ENCODE measurements at places on chromosomes 1 and 21.
A peak's percentile ranks its signal among the peaks of the same experiment; 100 is the strongest.

DNA sequence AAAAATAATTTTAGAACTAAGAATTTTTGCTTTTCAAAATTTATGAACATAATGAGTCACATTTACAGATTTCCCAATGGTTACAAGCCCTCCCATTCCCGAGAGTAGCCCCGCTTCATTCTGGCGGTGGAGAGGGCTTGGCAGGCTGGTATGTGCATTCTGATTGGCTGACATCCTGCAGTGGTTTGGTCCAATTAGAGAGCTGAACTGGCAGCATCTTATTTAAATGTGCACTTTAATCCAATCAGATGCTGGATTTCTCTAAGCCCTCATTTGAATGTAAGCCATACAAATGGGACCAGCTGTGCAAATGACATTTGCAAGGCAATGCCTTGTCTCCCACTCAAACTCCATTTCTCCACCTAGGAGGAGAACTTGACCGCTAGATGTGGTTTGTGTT is 18.0 kb upstream of the TRIM17 start:
- DNase-seq: no peak

GRCh38 chr1:153903841-153904455 is 18.8 kb downstream of the GATAD2B start:
- DNase-seq: no peak

DNA sequence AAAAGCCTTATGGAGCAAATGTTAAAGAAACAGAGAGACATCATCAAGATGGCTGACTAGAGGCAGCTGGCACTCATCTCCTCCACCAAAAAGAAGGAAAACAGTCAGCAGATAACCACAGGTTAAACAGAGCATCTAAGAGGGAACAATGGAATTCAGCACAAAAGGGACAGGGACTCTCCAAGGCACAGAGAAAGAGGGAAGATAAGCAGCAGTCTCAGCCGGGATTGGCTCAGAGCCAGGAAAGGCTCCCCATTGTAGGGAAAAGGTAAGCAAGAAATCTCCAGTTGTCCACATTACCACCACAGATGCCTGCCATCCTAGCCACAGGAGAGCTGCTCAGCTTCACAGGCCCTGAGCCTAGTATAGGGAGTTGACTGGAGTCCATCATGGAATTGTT is 605.5 kb downstream of the SMYD3 start:
- DNase-seq: no peak

DNA sequence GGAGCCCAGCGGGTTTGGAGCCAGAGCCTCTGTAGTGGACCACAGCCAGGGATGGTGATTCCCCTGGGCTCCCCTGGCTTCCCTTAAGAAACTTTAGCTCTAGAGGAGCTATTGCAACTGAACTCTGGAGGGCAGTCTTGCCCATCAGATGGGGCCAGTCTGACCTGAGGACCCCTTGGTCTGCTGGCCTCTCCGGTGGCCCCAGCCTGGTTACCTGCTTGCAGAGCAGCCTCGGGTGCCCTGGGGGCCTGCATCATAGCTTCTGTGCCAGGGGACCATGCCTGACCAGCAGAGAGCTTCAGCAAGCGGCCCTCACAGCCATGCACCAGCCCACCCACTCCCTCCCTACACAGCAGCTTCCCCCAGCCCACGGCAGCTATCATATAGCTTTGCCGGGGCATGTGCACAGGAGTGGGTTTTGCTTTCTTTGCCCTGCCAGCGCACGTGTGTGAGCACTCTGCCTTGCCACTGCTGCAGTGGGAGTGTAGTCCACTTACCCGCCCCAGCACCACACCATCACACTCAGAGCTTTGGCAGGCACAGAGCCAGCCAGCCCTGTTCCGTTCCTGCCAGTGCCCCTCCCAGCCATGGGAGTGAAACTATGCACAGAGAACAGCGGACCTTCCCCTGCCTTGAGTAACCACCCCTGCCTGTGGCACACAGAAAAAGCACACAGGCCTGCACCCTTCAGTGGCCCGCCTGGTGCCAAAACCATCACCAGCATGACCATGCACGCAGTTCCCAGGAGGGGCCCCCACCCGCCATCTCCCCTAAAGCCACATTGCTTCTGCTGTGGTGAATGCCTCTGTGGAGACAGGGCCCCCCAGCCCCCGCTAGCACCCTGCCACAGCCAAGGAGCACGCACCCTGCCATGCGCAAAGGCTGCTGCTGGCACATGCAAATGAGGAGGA is 442.9 kb upstream of the NEGR1 start:
- DNase-seq: no peak

DNA sequence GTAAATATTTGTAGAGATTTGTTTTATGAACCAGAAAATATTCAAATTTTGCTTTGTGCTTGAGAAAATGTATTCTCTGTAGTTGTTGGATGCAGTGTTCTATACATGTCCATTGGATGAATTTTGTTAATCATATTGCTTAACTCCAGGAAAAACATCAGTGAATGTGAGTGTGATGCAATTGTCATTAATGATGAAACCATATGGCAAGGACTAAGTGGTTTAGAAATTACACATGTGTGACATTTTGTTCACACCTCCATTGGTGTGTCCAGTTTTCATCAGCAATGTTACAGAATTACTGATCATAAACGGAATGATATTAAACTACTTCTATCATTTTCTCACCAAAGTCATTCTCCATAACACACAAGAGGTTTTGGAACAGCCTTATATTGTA is 151.8 kb upstream of the ST6GALNAC5 start:
- DNase-seq: no peak

DNA sequence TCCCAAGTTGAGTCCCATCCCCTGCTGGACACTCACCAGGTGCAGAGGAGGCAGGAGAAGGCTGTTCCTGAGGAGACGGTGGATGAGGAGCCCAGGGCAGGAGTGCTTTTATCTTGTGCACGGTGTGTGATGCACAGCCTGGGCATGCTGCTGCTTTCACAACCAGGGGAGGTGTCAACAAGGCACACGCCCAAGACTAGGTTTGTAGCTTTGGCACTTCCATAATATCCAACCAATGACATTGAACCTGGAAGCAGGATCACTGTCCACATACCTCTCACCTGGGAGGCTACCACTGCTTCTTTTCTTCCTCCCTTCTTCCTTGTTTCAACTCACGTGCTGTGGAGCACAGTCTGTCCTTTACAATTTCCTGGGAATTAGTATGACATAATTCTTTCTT is at the start of gene LCE3D:
Gene LCE3D (minus strand): TSS at position 84 of the 400 bp plus-strand sequence. CDS start 580 bp downstream, outside the sequence.
- no peak for DNase-seq

DNA sequence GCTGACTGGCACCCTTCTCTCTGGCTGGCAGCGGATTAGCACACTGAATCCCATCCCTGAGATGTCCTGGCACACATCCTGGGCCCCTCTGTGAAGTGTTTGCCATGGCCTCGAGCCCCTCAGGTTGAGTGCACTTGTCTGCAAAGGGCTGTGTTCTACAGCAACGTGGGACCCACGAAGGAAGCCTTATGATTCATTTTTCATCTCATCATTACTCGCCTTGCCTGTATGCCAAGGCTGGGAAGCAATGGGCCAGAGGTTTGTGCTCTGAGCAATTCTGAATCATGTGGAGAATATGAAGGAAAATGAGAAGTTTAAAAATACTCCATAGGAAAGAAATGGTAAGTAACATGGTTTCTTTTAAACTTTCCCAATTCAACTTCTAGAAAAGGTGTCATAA is 124.8 kb upstream of the LMO4 start:
- DNase-seq: peak; percentile 53

GRCh38 chr1:46562498-46562897 is 11.1 kb upstream of the KNCN start:
- DNase-seq: no peak

DNA sequence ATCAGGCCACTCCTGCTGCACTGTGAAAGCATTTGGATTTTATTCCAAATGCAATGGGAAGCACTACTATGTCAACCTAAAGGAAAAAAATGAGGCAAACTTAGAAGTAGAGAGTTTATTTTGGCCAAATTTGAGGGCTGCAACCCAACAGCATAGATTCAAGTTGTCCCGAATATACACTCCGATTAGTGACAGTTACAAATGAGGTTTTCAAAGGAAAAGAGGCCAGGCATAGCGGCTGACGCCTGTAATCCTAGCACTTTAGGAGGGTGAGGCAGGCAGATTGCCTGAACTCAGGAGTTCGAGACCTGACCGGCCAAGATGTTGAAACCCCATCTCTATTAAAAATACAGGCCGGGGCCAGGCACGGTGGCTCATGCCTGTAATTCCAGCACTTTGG is 78.9 kb upstream of the PUM1 start:
- DNase-seq: no peak
